ENCODE measurements at places on chromosomes 2 and 18.

DNA sequence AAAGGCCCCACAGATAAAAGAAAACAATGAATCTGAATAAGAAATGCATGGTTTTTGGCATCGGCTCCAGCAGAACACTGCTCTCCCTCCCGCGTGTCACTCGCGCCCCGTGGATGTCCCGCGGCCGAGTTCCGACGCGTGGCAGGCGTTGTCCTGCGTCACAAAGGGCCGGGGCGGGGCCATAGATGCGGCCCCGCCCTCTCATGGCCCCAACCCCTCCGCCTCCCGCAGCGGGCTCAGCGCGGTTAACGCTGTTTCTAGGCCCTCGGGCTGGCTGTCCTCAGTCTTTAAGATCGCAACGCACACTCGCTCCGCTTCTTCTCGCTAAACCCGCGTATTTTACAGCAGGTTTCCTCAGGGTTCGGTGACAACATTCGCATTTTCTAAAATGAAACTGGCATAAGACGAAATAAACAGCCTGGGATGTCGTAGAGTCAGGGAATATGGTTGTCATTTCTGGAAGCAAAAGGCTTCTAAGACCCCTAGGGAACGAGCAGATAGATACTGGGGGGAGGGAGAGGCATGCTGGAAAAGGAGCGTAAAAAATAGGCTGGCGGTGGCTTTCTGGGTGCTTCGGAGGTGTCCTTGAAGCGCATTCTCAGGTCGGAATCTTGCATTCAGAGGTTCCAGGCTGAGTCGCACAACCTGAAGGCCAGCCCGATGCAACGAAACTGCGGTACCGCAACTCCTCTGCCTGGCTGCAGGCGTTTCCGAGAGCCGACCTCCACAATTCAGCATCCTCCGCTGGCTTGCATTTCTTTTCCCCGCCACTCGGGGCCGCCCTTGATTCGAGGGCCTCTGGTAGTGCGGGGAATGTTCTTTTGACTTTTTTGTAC is at the start of gene FKBP7:
Gene FKBP7 (minus strand): TSS at position 162 of the 836 bp plus-strand sequence. CDS start 101 bp downstream, at position 61.
- peak; percentile 88 for DNase-seq

- DNase-seq = peak; percentile 39
These were observed 441.4 kb downstream of the NBAS start for GRCh38 chr2:15119722-15120175.

DNA sequence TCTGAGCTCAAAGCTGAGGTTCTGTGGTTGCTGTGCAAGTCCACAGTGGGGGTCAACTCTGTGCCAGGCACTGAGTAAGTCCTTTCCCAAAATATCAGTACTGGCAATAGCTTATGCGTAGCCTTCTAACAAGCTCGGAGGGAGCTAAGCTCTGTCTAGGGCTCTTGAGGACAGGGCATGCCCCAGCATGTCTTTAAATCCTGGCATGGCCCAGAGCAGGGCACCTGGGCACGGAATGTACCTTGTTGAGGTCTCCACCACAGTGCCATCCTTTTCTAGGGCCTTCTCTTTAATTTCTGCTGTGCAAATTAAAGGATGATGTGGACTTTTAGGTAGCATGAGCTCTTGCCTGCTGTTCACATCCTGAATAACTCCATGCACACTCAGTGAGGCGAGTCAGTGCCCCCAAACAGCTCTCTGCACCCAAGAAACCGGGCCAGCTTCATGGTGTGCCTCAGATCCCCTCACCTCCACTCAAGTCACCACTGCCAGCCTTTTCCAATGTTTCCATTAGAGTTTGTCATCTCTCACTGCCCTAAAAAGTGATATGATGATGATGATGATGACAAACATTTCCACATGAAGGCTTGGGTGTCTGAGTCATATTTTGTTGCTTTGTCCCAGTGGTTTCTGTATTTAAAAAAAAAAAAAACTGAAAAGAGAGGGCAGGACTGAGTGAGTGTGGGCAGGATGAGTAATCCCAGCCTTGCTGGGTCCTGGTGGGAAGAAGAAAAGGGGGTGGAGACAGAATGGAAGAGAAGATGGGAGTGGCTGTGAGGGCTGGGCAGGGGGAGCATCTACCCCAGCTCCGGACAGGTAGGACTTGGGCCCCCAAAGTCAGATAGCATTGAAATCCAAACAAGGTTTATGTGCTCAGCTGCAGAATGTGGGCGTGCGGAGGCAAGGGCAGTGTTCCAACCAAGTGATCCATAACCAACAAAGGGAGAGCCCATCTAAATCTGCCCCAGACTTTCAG is 78.9 kb downstream of the ZBTB7C start:
- DNase-seq = no peak

DNA sequence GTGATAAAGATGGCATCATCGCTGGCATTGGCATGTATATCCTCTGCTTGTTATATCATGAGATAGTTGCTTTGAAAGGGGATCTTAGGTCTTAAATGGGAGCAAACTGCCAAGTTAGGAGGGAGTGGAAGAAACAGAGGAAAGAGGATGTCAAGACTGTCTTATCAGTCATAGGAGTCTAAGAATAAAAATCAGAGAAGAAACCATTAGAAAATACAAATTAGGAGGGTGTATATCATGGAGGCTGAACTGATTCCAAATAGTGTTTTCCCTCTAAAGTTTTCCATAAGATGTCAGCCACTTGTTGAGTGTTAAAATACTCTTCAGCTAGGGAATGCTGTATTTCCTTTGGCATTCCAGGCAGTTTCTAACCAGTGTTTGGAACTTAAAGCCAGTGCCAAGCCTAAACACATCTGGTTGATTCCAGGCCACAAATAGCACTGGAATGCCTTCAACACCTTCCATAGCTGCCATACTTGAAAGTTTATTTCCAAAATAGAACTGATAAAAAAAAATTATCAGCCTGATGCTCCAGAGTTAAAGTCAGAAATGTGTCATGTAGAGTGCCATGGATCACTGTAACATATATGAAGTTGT is 129.4 kb downstream of the ZEB2 start:
- DNase-seq = no peak

- DNase-seq = no peak
These were observed 44.0 kb upstream of the HPCAL1 start for GRCh38 chr2:10258726-10259125.

- no peak for DNase-seq
These were observed 367.7 kb upstream of the NETO1 start for GRCh38 chr18:73235491-73235890.

- DNase-seq = no peak
These were observed 26.3 kb downstream of the FN1 start for GRCh38 chr2:215409331-215410127.

DNA sequence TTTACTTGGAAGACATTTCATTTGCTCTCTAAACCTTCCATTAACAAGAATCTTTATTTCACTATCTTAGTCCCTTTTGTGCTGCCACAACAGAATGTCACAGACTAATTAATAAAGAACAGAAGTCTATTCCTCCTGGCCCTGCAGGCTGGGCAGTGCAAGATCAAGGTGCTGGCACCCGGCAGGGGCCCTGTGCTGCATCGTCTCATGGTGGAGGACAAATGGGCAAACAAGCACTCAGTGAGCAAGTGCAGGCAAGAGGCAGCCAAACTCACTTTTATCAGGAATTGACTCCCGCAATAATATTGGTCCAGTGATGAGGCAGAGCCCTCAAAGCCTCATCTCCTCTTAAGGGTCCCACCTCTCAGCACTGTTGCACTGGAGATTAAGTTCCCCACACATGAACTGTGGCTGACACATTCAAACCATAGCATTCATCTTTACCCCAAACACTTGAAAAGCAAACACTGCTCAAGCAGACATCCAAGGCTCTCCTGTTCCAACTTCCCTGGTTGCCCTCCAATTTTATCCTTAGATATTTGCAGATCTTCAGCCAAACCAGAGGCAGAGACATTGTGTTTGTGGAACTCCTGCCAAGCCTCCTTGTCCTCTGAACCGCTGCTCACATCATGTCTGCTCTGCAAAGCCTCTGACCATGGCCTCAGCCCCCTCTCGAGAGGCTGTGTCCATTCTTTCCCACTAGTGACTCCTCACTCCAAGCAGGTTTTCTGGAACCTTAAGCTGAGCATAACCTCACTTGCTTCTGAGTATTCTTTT is 404.4 kb upstream of the SOX11 start:
- DNase-seq = no peak

DNA sequence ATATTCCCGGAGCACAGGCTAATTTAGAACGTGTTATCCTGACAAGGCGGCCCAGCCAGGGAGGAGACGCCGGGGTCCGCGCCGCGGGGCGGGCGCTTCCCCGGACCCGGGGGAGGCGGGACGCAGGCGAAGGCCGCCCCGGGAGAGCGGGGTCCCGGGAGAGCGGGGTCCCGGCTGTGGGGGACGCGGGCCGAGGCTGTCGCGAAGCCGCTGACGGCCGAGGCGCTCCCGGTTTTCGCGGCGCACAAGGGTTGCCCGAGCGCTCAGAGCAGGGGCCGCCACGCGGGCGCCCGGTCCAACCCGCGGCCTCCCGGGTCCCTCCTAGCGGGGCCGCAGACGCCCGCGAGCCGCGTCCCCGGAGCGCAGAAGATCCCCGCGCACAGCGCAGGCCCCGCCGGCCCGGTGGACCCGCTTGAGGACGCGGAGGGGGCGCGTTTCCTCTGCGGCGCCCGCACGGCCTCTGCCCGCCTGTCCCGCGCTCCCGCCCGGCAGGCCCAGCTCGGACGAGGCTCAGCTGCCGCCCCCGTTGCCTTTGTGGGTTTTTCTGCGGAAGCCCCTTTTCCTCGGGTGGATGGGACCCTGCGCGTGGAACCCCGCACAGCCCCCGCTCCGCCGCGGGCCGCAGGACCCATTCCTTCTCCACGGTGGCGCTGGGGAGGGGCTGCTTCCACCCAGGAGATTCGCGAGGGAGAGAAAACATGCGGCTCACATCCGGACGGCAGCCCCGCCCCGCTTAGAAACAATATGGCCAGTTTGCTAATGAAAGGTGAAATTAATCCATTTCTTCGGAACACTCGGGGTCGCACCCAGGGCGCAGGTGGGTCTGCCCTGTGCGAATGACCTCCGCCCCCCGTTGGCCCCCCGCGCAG is 9.6 kb upstream of the KCNG2 start:
- DNase-seq = no peak

- DNase-seq = peak; percentile 34
These were observed 659.0 kb upstream of the CDH7 start for GRCh38 chr18:65091744-65092329.

DNA sequence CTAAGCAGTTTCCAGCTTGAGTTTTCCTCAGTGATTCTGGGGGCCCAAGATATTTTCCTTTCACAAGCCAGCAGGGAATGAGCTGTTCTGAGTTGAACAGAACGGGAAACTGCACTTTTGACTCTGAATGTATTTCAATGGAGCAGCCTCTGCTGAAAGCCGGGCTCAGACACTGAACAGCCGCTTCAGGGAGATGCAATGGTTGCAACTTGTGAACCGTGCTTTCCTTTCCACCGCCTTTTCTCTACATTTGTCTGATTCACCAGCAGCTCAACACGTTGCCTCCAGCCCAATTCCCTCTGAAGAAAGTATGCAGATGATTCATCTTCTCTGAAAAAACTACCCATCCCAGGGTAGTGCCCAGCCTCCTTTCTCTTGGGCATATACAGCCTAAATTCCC is 119.3 kb upstream of the PKDCC start:
- DNase-seq = no peak

DNA sequence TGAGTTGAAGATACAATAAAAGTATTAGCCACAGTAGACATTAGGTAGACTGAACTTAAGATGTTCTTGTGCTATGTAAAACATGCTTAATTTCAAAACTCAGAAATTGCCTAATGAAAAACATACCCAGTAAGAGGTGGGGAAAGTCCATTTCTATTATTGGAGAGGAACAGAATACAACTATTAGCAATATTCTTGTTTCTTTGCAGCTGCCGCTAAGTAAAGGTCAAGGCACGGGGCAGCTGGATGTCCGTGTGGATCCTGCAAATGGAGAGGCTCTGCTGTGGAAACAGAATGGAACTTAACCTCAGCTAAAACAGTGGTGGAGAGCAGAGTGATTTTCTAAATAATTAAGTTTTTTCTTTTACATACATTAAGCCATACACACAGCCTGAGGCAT is 139.2 kb upstream of the ARHGAP28 start:
- DNase-seq = no peak

DNA sequence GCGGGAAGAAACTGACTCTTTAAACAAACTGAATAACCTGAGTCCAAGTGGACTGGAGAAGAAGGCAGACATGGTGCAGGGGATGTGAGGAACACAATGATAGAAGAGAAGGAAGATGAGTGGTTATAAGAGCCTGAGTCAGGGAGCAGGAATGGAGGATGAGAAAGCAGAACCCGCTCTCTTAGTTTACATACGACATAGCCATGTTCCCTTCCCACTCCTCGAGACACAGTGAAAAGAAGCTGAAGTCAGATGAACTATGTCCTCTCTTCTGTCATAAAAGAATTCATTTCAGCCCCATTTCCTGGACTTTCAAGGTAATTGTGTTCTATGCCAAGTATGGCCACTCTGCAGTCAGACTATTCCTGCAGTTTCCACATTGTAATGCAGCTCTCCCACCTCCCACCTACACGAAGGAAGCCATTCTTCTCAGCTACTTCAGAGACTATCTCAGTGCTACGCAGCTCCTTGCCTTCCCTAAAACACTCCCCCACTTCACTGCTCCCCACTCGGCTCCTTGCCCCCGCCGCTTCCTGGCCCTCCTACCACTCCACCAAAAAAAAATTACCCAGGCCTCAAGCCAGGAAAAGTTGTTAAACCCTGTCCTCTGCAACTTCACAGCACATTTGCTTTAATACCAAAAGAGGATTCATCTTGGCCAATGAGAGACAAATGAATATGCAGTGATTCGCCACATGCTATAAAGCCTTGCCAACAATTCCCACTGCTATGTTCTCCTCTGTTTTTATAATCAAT is 323.4 kb upstream of the EPHA4 start:
- DNase-seq = no peak

DNA sequence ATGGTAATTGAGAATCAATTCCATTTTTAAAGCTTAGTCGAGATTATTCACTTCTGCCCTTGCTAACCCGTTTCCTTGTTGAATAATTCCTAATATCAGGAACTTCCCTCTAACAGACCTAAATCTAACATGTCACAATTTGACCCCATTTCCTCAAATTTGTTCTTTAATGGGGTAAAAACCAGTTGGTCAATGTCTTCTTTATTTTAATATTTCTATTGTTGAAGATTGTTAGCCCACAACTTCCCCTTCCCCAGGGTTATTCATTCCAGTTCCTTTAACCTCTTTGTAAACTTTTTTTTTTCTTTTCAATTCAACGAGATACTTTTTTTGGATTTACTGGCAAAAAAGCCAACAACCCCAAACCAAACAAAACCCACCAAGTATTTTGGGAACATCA is 7.3 kb downstream of the TNFRSF11A start:
- DNase-seq = peak; percentile 32

DNA sequence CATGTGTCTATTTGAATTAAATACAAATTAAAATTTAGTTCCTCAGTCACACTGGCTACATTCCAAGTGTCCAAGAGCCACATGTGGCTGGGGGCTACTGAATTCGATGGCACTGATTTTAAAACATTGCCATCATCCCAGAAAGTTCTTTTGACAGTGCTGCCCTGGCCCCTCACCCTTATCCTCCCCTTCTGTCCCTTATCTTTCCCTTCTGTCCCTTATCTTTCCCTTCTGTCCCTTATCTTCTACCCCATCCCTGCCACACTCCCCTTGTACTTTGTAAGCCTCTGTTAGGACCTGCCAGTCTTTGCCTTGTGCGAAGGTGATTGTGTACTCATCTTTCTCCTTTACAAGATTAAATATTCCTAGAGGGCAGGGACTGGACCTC is 85.2 kb downstream of the DNMT3A start:
- no peak for DNase-seq

GRCh38 chr2:238811759-238812158 is 36.1 kb upstream of the TWIST2 start:
- DNase-seq = no peak

GRCh38 chr18:9380621-9381395 is 46.2 kb downstream of the TWSG1 start:
- no peak for DNase-seq
